ENCODE measurements at places on chromosomes 5 and 9.

DNA sequence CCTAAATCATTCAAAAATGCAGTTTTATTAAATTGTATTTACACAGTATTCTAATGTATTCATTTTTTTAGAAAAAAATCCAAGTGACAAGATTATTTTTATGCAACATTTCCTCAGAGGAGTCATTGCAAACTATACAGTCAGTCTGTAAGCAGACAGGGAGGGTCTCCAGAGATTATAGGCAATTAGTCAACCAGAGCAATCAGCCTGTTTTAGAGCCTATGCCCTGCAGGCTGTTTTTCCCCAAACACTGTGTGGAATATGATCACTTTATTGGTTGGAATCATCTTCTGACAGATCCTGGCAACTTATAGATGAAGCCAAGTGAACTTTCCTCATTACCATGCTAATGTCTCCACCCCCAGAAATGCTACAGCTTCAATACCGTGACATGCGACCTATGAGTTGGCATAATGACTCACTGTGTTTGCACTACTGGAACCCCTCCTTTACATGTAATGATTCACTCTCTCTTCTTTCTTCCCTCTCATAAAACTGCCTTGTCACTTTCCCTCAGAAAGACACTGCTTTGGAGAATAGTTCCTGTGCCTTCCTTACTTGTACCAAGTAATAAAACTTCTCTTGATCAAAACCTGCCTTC, 577.7 kb upstream of the FTMT start:
- DNase-seq, result no peak

GRCh38 chr5:139088024-139088423, 110.1 kb downstream of the SIL1 start:
- DNase-seq, result no peak

DNA sequence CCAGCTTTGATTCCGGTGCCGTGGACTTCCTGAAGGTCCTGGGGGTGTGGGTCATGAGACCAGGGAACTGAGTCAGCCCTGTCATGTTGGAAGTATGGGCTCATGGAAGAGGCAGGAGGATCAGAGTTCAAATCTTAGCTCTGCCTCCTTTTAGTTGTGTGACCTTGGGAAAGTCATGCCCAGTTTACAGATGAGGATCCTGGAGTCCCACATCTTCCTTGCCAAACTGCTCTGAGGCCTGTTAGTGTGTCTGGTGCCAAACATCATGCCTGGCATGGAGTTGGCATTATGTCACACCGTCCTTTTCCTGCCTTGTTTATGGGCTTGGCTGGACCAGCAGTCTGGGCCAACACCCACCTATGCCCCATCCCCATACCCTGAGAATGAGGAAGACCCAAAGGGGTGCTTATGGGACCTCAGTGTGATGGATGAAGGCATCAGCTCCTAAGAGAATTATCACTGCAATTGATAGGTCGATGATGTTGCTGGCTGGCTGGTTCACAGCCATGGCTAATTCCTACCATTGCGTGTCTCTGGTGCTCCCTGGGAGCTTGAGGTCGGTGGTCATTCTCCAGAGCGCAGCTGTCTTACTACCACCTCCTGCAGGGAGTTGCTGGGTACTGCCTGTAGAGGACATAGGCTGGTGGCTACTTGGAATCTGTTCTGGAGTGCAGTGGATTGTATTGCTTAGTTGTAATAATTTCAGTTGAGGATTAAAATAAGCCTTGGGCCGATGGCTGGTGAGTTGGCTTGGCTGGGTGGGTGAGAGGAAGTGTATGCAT, 140.5 kb upstream of the PITX1 start:
- no peak for DNase-seq

GRCh38 chr5:174084691-174085154, 39.2 kb downstream of the NSG2 start:
- no peak for DNase-seq

DNA sequence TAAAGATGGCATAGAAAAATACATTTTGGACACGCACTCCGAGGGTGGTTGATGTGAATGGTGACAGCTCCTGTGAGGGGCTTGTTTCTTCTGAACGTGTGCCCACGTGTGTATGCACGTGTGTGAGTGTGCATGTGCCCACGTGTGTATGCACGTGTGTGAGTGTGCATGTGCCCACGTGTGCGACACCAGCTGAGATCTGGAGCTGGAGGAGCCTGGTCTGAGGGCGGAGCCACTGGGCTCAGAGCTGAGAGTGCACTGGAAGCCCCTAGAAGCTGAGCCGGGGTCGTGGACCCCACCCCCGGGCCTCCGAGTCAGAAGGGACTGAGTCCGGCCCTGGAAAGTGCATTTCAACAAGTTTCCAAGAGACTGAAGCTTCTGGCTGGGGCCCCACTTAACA, 282.5 kb upstream of the IRX4 start:
- DNase-seq, result no peak

DNA sequence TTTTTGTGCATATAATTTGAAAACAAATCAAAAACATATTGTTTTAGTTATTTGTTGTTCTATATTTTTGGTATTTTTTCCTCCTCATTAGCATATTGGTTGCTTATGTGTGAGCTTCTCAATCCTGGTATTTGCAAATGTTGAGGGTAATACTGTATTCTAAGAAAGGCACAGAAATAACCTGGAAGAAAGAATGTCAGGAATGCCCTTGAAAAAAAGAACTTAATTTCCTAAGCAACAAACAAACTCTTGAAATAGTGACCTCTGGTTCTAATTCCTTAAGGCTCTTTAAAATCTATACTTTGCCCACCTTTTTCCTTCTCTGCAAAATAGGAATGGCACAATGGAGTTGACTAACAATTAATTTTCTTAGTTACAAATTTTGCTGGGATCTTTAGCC, 117.5 kb downstream of the HMHB1 start:
- no peak for DNase-seq
